ENCODE measurements at places on chromosomes 6 and 20.

GRCh38 chr20:3188823-3189413 lies 15.6 kb downstream of the DDRGK1 start:
- DNase-seq, result no peak

DNA sequence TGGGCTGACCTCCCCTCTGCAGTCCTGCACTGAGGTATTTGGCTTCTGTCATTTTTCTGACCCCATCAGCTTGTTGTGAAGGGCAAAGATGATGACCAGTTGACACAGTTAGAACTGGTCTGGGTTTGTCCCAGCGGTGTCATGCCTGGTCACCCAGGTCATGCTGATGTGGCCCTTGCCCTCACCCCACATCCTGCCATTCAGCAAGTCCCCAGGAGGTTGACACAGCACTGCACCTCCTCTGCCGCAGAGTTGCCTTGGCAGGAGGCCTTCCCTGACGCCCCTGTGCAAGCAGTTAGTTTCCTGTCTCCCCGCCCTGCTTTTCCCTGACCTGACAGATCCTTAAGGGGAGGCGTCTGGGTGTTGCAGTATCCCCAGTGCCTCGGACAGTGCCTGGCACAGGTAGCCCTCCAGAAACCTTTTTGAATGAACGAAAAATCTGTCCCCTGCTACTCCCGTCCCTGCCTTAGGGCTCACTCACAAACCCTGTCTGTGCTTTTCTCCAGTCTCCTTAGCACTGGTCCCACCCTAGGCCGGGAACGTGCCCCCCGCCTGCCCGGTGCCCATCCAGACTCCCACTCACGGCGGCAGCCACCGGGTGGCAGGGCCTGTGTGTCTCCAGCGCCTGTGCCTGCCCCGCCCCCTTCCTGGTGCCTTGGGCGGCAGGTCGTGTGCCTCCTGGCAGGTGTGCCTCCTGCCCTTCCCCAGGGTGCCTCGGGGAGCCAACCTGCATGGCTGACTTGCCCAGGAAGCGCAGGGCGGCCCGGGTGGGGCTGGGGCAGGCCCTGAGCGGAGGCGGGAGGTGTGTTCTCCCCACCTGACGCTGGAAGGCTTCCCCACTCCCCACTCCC lies 146.3 kb upstream of the RNF24 start:
- DNase-seq, result no peak

GRCh38 chr20:2527762-2528161 lies 8.6 kb upstream of the TMC2 start:
- DNase-seq, result no peak

DNA sequence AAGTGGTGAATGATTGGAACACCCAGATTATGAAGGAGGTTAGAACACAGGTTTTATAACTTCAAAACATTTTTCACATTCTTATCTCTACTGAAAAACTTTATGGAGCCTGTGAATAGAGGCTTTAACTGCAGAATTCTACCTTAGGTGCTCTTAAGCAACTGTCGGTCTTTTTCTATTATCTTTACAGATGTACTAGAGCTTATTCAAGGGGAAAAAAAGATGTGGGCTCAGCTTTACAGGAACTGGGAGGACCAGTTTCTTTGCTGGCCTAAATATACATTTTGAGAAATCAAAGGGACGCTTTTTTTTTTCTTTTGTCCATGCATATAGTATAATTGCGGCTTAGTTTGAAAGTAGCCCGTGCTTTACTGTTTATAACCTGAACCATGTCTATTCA lies 58.9 kb downstream of the UST start:
- no peak for DNase-seq

DNA sequence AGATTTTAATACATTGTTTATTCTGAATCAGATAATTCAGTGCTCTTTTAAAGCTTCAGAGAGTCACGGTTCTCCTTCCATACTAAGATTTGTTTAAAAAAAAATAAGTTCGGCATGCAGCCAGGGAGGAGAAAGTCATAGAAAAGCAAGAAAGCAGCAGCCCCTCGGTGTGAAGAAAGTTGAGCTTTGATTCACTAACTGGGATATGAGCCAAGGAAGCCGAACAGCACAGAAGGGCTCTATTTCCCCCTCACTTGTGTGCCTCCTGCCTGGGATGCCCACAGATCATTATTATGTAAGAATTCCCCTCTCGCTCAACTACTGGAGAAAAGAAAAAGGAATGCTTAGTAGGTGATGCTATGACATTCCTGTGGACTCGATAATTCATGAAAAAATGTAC lies 69.3 kb upstream of the SYNJ2 start:
- no peak for DNase-seq

DNA sequence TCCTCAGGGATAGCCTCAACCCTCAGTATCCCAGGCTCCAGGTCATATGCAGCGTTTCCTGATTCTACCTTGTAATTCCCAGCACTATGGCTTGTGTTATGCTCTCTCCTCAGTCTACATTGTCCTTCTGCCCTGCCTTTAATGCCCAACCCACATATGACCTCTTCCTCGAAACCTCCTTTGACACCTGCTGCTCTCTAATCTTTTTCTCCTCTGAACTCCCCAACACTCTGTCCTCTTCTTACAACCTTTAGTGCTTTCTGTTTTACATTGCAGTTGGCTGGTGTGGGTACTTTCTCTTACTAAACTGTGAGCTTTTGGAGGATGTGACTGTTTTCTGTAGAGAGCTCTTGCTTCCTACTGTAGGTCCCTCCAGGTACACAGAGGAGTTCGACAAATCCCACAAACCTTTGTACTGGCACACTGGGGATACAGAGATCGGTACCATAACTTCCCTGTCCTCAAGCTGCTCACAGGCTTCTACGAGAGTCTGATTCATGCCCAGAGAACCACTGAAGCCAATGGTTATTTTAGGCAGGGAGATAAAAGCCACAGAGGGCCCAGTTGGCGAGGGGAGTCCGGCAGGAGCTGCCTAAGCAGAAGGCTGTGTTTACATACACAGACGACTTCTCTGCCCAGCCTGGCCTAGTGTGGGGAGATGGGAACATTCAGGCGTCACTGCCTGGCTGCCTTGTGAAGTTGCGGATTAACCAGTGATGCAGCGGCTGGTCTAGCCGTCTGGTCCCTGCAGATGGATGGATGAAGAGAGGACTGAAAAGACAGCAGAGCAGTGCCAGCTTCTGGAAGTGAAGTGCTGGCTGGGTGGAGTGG lies 8.4 kb upstream of the EPB41L1 start:
- DNase-seq, result no peak

DNA sequence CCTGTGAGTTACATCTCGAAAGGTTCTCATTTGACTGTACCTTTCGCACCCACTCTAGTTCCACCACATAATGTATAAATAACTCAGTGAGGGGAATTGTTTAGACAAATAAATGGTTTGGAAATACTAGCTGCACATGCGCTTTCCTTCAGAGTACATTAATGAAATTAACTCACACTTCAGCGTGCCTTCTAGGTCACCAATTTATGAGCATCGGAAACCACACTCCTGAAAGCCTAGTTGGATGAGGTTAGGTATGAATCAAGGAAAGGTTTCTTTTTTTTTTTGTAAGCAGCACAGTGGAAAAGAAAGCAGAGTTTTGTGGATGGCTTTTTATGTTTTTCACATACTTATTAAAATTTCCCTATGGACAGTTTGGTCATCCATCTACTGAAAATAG lies 247.8 kb upstream of the TCF21 start:
- DNase-seq, result no peak

DNA sequence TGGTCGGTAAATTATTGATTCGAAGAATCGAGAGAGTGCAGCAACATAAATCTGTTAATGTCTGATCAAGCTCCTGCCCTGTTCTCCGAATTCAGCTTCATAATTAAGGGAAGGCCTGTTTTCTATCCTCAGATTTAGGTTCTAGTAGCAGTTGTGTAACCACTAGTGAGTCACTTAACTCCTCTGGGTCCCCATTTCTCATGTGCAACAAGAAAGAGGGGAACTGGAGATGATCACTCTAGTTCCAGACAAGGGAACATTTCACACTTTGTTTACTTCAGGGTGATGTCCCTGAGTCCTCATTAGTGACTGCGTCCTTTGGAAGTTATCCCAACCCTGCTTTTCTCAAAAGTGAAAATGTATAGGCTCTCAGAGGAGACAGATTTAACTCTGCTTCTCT lies 68.1 kb upstream of the RNF146 start:
- DNase-seq, result no peak

DNA sequence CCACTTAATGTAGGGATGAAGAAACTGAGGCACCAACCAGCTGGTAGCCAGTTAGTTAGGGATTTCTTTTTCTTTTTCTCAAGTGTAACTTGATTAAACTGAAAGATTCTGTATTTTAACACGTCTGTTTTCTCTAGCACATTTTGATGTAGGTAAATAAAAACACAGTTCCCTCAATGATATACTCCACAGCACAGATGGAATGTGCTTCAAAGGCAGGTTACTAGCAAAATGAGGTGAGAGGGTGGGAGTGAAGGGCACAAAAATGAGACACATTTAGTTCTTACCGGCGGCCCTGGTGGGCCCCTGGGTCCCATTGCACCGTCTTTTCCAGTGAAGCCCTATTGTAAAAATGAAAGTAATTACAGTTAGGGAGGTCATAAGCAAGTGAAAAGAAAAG lies 108.9 kb downstream of the COL12A1 start:
- no peak for DNase-seq

All from NCI-H1092 (cell line).